ENCODE measurements at places on chromosomes 4 and X.

- no peak for DNase-seq
These were observed 29.1 kb upstream of the TRO start for GRCh38 chrX:54891573-54891972.

DNA sequence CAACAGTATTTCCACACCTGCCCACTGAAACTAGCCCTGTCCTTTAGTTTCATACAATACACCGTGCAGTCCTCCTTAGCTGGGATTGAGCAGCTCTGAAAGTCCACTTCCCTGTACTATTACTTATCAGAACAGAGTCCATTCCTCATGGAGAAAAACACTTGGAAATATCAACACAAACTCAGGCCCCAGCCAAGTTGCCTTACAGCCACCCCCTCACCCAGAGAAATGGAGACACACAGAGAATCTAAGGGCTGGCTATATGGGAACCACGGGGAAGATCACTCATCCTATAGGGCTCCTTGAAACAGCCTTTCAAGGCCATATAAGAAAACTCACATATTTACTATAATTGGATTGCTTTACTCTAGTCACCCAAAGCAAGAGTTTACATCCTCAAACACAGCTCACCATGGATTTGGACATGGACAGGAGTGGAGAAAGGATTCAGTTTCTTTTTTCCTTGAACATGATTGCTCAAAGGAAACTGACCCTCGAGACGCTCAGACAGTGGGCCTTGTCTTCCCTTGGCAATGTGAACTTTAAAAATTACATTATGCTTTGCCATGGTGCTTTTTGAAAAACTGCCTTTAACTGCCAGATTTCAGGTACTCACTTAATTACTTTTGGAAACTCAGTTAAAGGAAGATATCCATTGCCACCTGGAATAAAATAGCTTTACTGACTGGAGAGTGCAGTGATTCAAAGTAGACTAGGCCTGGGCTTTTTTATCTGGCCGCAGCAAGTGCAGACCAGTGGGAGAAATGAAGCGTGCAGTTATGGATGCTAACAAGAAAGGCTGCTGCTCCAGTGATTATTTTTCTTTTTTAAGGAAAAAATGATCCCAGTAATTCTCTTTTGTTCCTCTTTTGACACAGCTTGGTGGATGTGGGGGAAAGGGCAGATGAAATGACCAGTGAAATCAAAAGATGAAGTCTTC lies 1.6 kb downstream of the SCARB2 start:
- no peak for DNase-seq

- DNase-seq: no peak
These were observed 51.5 kb upstream of the GPR78 start for GRCh38 chr4:8528713-8529112.

- DNase-seq: no peak
These were observed 27.3 kb upstream of the XAGE2 start for GRCh38 chrX:52341493-52341892.

DNA sequence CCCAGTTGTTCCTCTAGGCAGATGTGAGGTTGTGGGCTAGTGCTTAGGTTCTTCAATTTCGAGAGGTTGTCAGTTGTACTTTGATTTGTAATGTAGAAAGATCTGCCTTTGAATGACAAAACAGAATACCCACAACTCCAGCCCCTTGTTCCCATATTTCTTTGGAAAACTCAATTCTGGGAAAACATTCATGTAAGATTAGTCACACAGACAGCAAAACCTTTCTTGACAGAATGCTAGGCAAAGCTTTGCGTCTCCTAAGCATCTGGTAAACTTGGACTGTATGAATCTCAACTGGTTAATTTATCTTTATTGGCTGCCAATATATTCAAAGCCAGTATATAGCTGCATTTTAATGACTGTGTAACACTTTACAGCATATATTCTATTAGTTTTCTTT lies 34.9 kb downstream of the NOCT start:
- DNase-seq: no peak

DNA sequence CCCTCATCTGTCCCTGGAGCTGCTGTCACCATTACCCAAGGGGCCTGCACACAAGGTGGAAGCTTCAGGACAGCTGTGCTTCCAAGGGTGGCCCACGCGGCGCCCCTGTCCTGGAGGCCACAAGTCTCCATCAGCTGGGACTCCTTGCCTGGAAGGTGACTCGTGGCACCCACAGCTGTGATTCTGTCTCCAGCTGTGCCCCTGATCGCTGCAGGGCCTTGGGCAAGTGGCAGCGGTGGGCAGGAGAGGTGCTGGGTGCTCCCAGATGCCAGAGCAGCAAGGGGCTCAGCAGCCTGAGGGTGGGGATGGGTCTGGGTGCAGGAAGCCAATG lies 9.0 kb upstream of the DUSP9 start:
- no peak for DNase-seq

GRCh38 chr4:36420111-36420679 lies 138.8 kb downstream of the DTHD1 start:
- DNase-seq: no peak

- no peak for DNase-seq
These were observed 167.8 kb upstream of the FAM241A start for GRCh38 chr4:111977419-111977965.

- DNase-seq: no peak
These were observed 168.8 kb upstream of the FAM47A start for GRCh38 chrX:34300871-34301270.

DNA sequence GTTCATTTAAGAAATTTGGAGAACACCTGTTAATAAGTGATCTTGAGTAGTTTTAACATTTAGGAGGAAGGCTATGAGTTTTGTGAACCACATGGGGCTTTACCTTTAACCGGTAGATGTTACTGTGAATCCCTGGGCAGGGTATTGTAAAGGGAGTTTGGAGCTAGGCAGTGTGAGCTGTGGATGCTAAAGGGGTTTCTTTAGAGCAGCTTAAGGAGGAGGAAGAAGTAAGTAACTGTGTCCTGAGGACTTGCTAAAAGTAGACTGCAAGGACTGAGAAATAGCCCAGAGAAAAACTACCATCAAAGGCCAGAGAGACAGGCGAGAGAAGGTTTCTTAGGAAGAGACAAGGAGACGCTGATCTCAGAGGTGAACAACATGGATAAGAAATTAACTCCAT lies 5.6 kb downstream of the RHOH start:
- no peak for DNase-seq

- DNase-seq: no peak
These were observed 403.6 kb upstream of the ANXA10 start for GRCh38 chr4:167688660-167689142.

- DNase-seq: no peak
These were observed 12.7 kb upstream of the TMPRSS11D start for GRCh38 chr4:67896421-67897065.

All from stimulated activated CD8-positive, alpha-beta memory T cell treated with anti-CD3 and anti-CD28 coated beads, Interleukin-4, amount 100 ng/mL, for 1 hour (primary cell).